ENCODE measurements at places on chromosomes 3 and 15.
A peak's percentile ranks its signal among the peaks of the same experiment; 100 is the strongest.

DNA sequence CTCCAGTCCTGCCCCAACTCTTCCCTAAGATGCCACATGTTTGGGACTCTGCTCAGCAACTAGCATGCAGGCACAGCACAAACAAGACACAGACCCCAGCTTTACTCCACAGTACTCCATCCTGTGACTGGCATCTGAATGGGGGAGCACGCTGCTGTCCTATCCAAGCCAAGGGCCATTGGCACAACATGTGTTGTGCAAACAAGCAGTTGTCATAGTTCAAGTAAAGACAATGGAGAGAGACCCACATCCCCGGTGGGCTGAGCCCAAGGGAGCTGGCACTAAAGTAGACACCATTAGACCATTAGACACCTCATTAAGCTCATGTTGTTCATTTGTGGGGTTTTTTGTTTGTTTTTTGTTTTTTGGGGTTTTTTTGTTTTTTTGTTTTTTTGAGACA, 132.7 kb downstream of the CHSY1 start:
- DNase-seq = no peak

DNA sequence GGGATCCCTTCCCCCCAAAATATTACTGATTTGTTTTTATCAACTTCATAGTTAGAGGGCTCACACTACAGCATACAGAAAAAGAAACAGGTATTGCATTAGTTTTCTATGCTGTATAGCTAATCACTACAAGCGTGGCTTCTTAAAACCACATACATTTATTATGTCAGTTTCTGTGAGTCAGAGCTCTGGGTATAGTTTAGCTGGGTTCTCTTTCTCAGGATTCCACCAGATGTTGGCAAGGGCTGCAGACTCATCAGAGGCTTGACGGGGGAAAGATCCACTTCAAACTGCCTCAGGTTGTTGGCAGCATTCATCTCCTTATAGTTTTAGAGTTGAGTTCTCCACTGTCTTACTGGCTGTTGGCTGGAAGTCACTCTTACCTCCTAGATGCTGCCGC, 328.0 kb downstream of the NLGN1 start:
- DNase-seq = no peak

DNA sequence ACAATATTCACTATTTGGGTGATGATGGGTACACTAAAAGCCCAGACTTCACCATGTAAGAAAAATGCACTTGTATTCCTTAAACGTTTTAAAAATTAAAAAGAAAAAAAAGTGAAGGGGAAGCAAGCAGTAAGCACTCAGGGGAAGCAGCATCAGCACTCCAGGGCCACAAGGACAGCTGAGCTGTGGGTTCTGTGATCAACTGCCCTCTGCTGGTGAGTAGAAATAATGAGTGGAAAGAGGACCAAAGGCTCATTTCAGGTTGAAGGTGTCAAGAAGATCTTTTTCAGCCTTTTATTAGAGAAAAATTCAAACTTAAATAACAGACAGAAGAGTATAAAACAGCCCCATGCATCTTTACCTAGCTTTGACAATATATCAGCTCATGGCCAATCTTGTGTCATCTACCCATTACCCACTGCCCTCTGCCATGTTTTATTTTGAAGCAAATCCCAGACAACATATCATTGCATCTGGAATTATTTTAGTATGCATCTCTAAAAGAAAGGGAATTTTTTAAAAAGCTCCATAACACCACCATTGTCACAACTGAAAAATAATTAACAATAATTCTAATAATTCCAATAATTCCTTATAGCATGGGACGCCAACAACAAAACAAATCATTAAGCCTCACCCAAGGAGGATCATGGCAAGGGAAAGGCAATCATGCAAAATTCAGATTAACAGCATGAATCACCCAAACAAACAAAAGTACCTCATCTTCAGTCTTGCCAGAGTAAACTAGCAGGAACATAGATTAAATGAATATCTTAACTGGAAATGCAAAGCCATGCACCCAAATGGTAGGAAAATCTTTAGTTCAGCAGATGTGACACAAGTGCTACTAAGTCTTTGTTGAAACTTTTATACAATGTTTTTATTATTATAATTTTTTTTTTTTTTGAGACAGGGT, 42.5 kb downstream of the TAMM41 start:
- DNase-seq = peak; percentile 81

- no peak for DNase-seq
Observed at GRCh38 chr3:99627062-99627826, 11.2 kb upstream of the COL8A1 start.

DNA sequence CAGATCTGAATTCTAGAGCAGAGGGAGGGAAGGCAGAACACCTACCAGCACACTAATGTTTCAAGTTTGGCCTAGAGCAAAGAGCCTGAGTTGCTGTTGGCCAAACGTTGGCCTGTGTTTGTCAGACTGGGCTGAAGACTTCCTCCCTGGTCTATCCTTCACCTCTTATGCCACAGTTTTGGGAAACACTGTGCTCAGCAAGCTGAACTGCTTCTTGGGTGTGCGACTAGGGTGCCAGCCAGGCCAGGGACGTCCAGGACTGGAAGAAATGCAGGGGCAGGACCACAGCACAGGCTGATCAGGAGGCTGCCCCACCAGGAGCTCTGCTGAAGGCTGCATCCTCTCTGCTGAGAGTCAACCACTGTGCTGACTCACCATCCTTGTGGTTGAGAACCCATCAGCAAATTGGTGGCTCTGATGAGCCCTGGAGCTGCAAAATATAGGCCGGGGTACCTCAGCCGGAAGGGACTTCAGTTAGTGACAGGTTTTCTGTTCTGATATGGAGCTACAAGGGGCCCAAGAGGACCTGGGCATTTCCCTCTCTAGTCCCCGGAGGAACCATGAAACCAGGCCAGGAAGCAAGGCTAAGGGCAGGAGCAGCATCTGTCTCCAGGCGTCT, 131.6 kb upstream of the RASGRP1 start:
- DNase-seq = no peak

GRCh38 chr15:101113114-101114005, 138.5 kb downstream of the CHSY1 start:
- no peak for DNase-seq

GRCh38 chr15:57082054-57082728, 163.7 kb downstream of the TCF12 start:
- DNase-seq = peak; percentile 85

DNA sequence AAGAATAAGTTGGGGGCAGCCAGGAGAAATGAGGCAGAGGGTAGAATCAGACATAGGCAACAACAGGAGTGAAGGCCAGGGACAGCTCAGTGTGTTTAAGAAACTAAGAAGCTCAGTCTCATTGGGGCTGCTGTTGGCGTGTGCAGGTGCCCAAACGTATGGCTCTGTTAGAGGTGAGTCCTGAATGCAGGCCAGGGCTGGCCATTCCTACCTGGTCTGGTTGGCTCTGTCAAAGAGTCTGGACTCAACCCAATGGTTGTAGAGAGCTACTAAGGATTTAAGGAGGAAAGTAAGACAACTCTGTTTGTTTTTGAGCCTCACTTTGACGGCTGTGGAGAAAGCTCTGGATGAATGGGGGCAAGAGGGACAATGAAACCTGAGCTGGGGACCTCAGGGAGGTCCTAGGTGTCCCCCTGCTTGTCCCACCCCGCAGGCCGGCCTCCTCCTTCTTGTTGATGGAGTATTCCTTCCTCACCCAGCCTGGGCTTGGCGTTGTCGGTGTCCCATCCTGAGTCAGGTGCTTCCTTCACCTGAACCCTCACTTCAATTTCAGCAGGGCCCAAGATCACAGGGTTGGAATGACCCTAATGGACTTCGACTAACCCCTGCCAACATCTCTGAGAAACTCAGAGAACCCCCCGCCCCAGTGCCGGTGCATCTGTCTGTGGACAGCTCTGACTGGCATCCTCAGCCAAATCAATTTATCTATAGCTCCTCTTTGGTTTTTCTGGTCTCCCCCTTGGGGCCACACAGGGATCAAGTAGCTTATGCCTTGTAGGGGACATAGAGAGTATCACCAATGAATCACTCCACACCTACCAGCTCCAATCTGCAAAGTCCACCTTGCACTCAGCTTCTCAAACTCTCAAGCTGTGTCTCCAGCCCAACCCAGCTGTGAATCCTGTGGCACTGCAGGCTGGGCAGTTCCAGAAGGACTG, 8.3 kb downstream of the ITGA11 start:
- DNase-seq = no peak

GRCh38 chr3:52434491-52435115, 10.3 kb downstream of the SEMA3G start:
- no peak for DNase-seq

DNA sequence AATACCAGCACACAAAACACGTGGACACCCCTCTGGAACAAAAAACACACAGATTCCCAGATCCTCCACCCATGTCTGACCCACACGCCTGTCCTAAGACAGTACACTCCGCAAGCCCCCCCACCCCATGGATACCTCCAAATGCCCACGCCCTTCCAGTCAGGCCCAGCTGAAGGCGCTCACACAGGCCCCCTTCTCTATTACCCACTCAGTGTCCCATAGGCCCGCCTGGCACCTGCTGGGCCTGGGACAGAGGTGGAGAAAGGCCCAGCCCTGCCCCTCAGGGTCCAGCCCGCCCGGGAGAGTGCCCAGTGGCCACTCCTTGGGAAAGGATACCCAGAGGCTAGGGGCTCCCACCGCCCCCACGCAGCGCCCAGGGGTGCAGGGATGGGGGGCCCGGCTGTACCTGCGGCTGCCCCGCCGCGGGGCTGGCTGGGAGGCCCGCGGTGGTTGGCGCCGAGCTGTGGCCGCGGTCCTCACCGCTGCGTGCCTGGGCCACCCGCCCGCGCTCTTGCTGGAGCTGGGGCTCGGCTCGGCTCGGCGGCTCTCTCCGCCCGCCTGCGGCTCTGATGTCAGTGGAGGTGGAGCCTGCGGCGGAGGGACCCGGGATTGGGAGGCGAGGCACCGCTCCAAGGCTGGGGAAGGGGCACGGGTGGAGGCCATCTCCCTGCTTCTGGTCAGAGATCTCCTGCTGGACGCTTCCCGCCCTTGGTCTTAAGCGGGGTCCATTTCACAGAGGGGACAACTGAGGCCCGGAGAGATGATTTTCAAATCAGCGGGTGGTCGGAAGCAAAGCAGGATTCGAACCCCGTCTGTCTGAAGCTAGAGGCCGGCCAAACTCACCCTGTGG, at the start of gene CAMK1:
Gene CAMK1 (minus strand): TSS at position 522 of the 850 bp plus-strand sequence. CDS start 2,198 bp downstream, outside the sequence.
- no peak for DNase-seq

GRCh38 chr3:183439515-183439914, 11.1 kb upstream of the MCF2L2 start:
- no peak for DNase-seq

DNA sequence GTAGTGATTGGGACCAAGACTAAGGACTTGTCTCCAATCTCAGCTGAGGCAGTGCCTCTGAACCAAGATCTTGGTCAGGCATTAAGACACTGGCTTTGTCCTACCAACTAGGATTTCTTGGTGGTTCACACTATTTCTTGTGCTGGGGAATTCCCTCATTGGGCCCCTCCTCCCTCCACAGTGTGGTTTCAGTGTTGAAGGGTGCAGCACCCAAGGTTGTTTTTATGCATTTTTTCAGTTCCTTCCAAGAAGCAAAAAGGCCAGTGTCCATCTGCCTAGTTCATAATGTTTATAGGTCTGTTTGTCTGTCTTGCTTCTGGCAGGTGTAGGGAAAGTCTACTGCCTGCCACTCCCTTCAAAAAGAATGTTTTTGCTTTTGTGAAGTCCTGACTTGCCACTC, 10.6 kb upstream of the ITPKA start:
- no peak for DNase-seq

DNA sequence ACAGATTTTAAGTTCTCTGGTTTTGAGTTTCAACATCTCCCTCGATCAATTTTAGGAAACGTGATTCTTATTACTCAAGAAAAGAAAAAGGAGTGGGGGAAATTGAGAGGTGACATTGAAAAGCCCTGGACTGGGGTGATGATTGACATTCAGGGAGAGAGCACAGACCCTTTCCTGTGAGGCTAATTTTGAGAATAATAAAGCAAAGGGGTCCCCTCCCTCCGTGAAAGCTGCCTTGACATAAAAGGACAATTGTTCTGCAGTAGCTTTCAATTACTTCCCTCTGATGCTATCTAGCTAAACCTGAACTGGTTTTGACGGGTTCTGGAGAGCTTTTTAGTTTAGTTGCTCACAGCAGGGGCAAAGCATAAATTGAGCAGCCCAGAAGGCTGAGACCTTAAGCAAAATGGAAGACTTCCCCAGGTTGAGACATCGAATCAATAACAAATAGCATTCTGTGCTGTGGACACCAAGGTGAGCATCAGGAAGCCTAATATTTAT, 14.4 kb upstream of the CMTM8 start:
- no peak for DNase-seq

DNA sequence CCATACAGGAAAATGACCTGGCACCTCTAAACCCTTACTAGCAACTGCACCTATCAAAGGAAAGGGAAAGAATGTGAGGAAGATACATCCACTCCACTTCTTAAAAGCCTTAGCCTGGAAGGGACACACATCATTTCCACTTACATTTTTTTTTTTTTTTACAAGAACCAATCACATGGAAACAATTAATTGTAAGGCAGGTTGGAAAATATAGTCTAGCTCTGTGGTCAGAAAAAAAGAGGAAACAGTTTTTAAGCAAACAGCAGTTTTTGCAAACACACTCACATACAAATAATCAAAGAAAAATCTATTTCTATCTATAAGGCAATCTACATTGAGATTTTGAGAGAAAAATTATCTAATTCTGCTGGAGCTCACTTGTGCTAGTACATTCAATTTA, 98.9 kb upstream of the SPRED1 start:
- no peak for DNase-seq

- no peak for DNase-seq
Observed at GRCh38 chr3:151171145-151171757, 31.8 kb downstream of the GPR171 start.

- no peak for DNase-seq
Observed at GRCh38 chr15:65829130-65829764, 37.2 kb upstream of the DENND4A start.

GRCh38 chr3:109072194-109072593, 45.7 kb downstream of the MORC1 start:
- no peak for DNase-seq

DNA sequence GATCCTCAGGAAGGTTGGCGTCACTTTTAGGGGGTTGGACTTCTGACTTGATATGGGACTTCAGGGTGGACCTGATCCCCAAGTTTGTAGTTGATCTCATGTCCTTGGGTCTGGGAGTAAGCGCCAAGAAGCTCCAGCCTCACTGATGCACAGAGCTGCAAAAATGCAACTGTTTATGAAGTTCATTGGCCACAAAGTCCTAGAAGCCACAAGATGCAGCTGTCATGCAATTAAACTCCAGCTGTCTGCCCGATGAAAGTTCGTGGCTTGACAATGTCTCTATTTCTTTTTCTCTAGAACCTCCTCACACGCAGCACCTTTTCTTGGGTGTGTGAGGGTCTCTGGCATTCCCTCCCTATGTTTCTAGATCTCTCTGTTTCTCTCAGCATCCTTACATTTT, 9.2 kb upstream of the ACAN start:
- no peak for DNase-seq

- no peak for DNase-seq
Observed at GRCh38 chr3:161890147-161890625, 393.6 kb downstream of the OTOL1 start.

- DNase-seq = no peak
Observed at GRCh38 chr15:32029409-32029861, 880 bp upstream of the CHRNA7 start.

GRCh38 chr3:105458518-105459215, 92.0 kb downstream of the ALCAM start:
- no peak for DNase-seq

GRCh38 chr3:27723456-27723814, 1.3 kb upstream of the EOMES start:
- no peak for DNase-seq

- peak; percentile 35 for DNase-seq
Observed at GRCh38 chr15:95292785-95293450, 1037.6 kb upstream of the NR2F2 start.

Measured in LNCaP clone FGC (cell line).